ENCODE measurements at places on chromosomes 4 and X. TPM values are rescaled to one million over a fixed set of nuclear protein-coding genes. Genes with fewer than 3 reads are reported as not detected.

- DNase-seq, result no peak
Observed at GRCh38 chr4:77196866-77197265, 39.9 kb downstream of the CCNG2 start.

DNA sequence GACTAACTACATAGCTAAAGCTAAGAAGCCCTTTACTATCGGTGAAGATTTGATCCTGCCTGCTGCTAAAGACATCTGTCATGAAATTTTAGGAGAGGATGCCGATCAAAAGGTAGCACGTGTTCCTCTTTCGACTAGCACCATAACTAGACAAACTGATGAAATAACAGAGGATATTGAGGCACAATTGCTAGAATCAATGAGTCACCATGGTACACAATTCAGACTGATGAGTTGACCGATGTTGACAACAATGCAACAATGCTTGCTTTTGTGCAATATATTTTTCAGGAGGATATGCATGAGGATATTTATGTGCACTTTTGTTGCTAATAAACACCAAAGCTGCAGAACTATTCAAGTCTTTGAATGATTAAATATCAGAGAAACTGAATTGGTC, 24.3 kb downstream of the TBCK start:
- no peak for DNase-seq

DNA sequence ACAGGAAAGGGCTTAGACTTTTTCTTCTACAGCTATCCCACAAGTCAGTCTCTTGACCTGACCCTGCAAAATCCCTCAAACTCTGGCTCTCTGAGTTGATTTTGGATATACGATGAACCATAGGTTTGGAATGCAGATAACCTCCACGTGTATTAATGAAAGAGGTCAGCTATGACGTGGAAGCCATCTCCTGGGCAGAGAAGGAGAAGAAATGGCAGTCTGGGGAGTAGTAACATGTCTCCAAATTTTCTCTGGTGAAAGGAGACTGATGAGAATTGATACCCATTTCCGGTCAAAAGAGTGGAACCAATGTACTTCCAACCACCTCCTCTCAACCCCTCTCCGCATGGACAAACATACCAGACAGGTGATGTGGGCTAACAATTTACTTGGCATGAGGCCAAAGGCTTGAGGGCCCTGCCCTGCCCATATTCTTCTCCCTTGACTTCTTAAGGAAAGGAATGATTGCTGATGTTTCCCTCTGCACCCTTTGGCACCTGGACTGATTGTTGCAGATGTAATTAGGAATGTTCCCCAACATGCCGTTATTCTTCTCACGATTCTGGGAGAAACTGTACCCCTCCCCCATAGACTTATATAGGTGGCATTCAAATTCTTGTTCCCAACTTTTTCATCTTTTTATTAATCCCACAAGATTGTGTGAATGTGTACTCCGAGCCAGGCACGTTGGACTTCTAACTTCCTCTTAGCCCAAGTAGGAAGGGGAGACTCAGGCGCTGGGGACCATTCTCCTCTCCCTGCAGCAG, 580 bp upstream of the PLS3 start:
- DNase-seq, result no peak

DNA sequence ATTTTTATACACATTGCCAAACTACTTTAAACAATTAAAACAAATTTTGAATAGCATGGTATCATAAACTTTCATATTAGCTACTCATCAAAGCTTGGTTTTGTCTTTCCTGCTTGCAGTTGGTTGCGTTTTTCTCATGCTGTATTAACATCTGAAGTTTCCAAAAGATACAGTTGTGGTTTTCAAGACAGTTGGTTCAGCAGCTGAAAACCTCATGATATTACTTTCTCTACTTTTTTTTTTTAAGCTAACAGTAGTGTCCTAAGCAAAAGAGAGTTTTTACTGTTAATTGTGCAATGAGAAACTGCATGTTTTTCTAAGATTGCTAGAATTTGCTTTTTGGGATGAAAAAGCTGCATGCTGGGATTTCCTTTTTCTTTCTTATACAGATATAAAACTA, 15.2 kb downstream of the RUFY3 start:
- no peak for DNase-seq

- no peak for DNase-seq
Observed at GRCh38 chr4:157978680-157979361, 194.0 kb downstream of the GASK1B start.

The NEXMIF gene
- total RNA-seq, result 0.13 TPM

DNA sequence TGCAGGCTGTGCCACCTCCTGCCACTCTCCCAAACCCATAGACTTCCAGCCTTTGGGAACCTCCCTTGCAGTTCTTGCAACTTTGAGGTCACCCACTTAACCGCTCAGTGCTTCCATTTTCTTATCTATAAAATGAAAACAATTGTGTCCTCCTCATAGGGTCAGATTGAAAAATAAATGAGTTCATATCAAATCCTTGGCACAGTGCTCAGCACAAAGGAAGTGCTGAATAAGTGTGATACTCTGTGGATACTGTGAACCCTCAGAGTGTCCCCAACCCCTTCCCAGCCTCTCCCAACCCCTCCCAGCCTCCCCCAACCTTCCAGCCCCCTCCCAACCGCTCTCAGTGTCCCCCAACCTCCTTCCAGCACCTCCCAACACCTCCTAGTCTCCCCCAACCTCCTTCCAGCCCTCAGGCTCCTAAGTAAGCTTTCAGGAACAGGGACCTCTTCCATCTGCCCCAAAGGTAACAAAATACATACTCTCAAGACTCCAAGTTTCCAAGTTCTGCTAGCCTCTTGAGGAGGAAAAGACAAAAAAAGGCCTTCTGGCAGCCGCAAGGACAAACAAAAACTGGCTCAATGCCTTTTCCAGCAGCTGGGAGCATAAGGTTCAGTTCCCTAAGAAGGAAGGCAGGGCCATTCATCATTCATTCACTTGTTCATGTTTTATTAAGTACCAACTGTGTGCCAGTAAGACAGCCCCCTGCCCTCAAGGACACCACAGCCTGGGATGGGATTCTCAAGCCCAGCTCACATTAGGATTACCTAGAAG, 46.1 kb upstream of the LGI2 start:
- no peak for DNase-seq

- DNase-seq, result no peak
Observed at GRCh38 chrX:9163214-9163709, 129.3 kb upstream of the FAM9B start.

The TMPRSS11F gene
- total RNA-seq, result not detected

DNA sequence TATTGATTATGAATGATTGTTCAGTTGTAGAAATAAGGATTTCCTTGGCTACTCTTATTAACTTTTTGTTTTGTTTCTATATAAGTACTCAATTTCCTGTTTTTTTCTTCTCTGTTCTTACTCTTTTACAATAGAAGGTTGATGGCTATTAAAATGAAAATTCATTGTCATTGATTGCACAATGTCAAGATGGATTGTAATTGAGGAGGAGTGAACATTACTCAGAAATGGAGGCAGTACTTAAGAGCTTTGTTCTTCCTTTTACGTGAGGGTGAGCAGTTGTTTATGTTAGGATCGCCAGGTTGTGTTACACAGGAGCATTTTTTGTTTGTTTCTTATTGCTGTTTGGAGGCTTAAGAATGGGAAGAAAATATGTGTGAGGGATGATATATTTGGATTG, 2062.4 kb downstream of the ARAP2 start:
- DNase-seq, result no peak

- no peak for DNase-seq
Observed at GRCh38 chr4:111556141-111556781, 589.0 kb upstream of the FAM241A start.

GRCh38 chr4:83574247-83574646, 38.3 kb downstream of the GPAT3 start:
- DNase-seq, result no peak

DNA sequence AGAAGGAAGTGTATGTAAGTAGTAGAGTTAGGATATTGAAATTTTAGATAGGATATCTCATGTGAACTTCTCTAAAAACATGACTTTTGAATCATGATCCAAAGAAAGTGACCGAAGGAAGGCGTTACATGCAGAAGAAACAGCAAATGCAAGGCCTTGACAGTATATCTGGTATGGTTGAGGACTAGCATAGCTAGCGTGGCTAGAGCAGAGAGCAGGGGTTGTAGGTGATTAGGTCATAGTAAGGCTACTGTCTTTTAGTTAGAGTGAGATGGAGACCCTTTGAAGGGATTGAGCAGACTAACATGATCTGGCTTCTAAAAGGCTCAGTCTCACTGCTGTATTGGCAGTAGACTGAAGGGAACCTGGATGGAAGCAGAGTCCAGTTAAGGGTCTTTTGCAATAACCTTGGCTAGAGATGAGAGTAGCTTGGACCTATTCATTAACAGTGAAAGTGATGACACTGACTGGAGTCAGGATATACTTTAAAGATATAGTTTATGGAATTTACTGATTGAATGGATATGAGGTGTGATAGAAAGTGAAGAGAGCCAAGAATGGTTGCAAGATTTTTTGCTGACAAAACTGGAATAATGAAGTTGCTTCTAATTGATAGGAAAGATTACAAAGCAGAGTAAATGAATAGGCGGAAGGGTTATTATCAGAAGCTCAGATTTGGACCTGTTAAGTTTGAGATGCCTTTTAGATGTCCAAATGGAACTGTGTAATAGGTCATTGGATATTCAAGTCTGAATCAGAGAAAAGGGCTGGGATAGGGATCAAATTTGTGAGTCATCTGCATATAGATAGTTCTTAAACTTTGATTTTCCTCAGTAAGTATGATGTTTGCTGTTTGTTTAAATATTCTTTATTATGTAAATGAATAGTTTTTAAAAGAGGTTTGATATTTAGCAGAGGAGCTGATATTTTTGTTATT, 59.8 kb downstream of the MRPL1 start:
- DNase-seq, result no peak

The EMCN gene
- total RNA-seq, result 27.5 TPM

- no peak for DNase-seq
Observed at GRCh38 chr4:158193171-158193749, 17.0 kb upstream of the TMEM144 start.

DNA sequence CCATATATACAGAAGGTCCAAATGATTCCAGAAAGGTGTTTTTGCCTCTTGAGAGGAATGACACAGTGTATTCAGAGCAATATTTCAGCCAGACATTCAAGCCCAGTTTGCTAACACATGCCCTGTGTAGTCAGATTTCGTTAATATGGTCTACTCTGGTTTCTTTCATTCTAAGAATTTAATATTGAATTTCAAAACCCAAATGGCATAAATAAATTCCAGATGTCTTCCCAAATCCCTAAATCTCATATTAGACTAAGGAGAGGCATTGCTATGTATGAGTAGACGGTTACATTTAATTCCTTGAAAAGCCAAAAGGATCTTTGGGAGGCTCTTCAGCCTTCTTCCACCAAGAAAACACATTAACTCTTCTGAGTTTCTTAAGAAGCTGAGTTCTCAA, 66.3 kb upstream of the C1QTNF7 start:
- no peak for DNase-seq

- DNase-seq, result no peak
Observed at GRCh38 chrX:42220083-42220482, 296.7 kb upstream of the CASK start.

GRCh38 chrX:64976673-64977040, 407 bp upstream of the ZC4H2 start:
- no peak for DNase-seq

- DNase-seq, result no peak
Observed at GRCh38 chr4:187191676-187192075, 468.0 kb upstream of the FAT1 start.

DNA sequence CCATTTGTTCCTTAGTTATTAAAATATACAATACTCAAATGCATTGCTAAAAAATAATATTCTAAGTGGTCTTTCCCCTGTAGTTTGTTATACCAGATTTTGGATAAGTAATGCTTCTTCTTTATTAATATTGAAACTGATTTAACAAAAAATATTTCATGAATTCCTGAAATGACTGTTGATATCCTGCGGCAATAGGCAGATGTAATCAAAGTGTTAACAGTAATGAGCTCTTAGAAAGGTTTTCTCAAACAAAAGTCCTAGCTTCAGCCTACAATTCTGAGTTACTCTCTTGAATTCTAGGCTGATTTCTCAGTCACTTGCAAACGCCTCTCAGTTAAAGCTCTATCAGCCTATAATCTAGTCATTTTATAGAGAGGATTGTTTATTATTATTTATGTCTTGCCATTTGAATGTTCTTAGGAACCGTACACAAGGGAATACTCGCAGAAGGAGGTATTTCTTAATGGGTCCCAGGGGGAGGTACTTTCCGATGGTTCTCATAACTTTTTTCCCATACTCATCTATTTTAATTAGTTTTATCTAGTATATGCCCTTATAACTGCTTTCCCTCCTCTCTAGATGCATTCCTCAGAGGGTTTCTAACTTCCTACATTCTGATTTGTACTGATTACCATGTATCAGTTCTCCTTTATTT, 96.8 kb downstream of the FNIP2 start:
- DNase-seq, result no peak
